Esophagus mucosa (tissue), 1 donor: ENCODE measurements at places on chromosomes 6 and 20. TPM values are rescaled to one million over a fixed set of nuclear protein-coding genes. Genes with fewer than 3 reads are reported as not detected.

The TNF gene
- total RNA-seq: 0.24 TPM

The KIZ gene
- total RNA-seq: 17.7 TPM

The OXT gene
- total RNA-seq: not detected

The TRERF1 gene
- 7.3 TPM for total RNA-seq

The CNPY3 gene
- total RNA-seq: 13.6 TPM

The IL20RA gene
- total RNA-seq: 13.3 TPM

The POPDC3 gene
- not detected for total RNA-seq

The ANKRD66 gene
- not detected for total RNA-seq

The KCNQ2 gene
- not detected for total RNA-seq

The VSX1 gene
- total RNA-seq: not detected

The DEFB113 gene
- total RNA-seq: not detected

The RCAN2 gene
- total RNA-seq: 1.00 TPM

The FAM209A gene
- not detected for total RNA-seq

DNA sequence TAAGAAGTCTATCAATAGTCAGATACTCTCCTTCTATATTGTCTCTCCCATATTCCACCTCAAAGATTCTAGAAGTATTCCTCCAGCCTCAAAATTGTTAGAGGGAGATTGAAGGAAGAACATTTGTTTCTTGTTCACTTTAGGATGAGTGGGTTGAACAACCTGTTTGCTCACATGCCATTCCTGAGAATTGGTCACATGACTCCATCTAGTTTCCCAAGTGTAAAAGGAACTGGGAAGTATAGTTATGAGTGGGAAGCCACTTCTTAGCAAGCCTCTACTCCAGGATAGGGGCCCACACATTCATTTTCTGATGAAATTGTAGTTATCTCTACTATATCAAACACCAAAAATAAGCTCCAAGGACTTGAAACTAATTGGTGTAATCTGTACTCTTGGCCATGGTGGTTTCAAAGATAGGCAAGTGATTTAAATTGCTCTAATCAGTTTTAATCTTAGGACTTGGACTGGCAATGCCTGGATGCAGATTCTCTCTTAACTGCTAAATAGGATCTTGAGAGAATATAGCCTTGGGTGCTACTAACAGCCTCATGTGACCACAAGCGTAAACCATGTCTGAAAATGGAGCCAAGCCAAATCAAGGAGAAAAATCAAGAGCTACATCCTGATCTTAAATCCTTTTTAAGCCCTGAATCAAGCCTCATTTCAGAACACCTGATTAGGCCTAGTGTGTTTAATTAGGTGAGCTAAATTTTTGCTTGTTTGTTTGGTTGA is 758.7 kb upstream of the MAN1A1 start:
- ATAC-seq: no peak

DNA sequence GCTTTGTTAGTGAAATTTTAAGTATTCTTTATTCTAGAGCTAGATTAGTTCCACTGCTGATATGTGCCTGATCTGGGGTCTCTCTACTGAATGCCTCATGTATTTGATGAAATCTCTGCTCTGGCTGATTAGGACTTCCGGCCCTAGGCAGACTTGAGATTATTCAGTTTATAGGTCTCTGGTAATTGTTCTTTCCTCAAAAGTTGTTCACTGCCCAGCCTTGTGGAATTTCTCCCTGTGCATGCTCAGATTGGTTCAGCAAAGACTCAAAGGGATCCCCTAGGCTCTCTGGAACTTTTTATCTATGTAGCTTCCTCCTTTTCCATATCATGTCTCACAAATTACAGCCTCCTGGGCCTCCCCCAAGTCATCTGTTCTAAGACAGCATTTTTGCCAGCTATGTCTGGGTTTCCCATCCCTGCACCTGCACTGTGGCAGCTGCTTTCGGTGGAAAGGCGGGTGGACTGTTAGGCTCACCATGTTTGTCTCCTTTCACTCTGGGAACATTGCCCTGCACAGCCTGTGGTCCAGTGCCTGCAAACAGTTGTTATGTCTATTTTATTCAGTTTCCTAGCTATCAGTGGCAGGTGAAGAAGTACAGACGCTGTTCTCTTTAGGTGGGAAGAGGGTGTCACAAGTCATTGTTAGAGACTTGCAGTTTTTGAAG is 73.7 kb downstream of the RPP40 start:
- ATAC-seq: no peak

- ATAC-seq: no peak
These were observed 818.0 kb downstream of the MAFB start for GRCh38 chr20:39871013-39871412.

- ATAC-seq: peak; percentile 81
These were observed at the start of gene HMGA1 for GRCh38 chr6:34236443-34237315. TSS of gene HMGA1 (plus strand) at chr6:34236873. CDS start at chr6:34240781, 3,908 bp downstream.

DNA sequence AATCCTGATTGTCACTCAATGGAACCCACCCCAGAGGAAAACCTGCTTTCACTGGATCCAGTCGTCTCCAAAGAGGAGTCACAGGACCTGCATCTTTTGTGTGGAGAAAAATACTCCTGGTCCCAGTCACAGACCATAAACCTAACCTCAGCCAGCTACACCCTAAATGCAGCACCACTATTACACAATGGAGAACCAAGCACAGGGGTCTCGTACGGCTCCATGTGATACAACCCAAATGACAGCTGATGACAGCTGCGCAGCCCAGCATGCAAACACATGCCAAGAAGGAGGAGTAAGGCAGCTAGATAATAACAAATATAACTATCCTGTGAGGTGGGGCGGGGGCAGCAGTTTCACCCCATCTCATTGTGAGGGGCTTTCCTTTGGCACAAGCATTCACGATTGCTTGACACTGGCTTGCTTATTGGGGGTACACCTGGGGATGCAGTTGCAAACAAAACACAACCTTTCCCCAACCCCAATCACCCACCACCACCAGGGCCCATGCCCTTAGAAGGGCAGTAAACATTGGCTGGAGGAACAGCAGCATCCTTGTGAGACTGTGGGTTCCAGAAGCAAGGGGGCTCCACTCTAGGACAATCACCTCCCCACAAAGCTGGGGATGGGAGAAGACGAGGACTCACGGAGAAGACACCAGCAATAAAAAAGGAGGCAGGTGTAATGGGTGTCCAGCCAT is 51.5 kb downstream of the TRERF1 start:
- ATAC-seq: no peak

DNA sequence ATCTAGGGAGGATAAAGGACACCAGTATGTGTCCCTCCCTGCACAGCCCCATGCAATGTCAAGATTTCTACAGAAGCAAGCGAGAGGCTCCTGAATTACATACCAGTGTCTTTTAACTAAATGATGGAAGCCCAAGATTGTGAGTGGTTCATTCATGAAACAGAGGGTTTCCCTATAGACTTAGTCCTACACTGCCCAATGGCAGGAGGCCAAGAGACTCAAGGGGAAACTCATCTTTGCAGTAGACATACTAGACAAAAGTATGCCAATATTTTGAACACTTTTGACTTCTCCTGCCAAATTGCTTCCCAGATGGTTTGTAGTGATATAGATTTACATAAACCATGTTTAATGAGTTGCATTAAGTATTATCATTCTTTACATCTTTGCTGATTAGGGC is 557.2 kb upstream of the JAG1 start:
- no peak for ATAC-seq

- ATAC-seq: no peak
These were observed 47.5 kb downstream of the TRAM2 start for GRCh38 chr6:52529311-52529710.

DNA sequence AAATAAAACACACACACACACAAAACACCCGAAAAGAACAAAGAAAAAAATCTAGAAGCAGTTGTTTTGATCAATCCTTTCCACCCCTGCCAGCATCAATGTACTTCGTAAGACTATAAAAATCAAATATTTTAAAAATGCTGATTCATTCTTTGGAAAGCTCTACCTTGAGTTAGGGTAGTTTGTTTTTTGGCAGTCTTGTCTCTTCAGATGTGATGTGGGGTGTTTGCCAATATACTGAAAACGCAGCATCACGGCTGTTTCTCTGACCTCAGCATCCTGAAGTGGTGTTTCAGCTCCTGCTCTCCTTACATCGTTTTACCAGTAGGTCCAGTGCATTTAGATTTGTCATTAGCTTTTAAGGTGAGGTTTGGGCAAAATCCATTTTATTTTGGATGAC is 526.0 kb downstream of the UTRN start:
- ATAC-seq: no peak

GRCh38 chr20:9807136-9807535 is 31.7 kb downstream of the PAK5 start:
- ATAC-seq: no peak

GRCh38 chr6:44699082-44699481 is 311.6 kb downstream of the CDC5L start:
- no peak for ATAC-seq

DNA sequence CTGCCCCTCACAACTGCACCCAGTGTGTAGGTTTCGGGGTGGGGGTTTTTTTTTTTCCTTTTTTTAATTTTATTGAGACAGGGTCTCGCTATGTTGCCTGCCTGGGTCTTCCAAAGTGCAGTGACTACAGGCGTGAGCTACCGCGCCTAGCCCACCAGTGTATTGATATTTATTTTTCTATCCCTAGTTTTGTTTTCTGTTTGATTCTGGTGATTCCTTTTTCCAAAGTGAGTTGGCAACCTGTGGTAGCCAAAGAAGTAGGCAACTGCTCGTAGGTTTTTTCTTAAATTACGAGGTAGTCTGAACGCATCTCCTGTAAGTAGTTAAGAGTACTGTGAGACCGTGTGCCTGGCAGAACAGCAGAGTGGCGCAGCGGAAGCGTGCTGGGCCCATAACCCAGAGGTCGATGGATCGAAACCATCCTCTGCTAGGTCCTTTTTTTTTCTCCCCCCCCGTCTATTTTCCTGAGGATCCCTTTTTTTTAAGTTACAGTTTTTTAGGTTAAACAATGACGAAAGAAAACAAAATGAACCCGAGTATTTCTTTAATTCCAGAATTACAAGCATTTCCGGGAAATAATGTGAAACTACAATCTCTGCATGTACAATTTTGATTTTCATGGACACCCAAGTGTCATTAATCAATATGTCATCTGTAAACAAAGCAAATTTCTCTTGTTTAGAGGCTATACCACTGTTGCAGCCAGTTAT is 78.7 kb upstream of the BTN3A2 start:
- peak; percentile 63 for ATAC-seq

DNA sequence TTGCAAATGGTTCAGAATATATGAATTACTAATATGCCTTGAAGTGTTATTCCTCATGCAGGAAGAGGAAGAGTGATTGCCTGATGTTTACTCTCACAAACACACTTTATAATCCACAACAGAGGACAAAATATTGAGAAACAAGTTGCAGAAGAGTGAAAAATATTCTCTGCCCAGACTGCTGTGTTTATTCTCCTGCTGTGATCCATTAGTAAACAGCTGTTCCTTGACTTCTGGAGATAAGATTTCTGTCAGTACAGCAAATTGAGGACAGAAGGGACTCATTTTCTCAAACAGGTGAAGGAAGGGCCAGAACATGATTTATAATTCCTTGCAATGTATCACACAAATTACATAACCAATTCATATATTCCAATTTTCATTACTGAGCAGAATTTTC is 148.0 kb downstream of the EPM2A start:
- no peak for ATAC-seq

DNA sequence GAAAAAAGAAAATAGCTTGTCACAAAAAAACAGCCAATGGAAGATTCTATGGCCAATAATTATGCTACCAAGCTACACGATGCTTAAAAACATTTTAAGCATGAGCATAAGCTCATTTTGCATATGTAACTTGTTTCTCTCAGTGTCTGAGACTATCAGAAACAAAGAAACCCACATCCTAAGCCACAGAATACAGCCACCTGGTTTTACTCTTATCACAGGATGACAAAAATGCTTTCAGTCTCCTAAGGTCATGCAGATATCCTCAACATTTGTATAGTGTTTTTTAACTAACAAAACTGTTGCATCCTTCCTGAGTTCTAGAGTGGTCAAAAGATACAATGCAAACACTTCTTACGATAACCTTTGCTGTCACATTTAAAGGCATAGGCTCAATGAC is 172.1 kb upstream of the RUNX2 start:
- ATAC-seq: no peak

GRCh38 chr20:63873477-63873971 is 8.5 kb downstream of the TPD52L2 start:
- peak; percentile 95 for ATAC-seq

DNA sequence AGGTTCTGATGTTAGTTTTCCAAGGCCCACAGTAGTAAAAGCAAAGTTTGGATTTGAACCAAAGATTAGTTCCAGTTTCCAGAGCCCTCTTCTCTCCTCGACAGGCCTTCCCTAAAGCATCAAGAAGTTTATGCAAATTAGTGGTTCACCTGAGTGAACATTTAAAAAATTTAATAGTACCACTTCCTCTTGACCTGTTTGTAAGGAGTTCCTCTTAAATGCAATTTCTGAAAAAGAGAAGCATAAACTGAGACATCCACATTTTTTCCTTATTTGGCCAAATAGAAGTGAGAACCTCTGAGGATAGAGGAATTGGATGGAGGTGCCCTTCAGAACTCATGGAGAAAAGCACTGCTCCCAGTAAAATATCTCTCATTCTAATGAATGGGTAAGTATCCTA is 1.2 kb upstream of the DSE start:
- ATAC-seq: no peak

- ATAC-seq: no peak
These were observed 230.9 kb upstream of the HTR1E start for GRCh38 chr6:86706449-86706848.

GRCh38 chr6:30684386-30685156 is 1.9 kb downstream of the PPP1R18 start:
- ATAC-seq: no peak

- ATAC-seq: peak; percentile 55
These were observed 442.6 kb upstream of the MARCKS start for GRCh38 chr6:113414511-113414910.

GRCh38 chr6:169288591-169288990 is 34.9 kb upstream of the THBS2 start:
- peak; percentile 72 for ATAC-seq

DNA sequence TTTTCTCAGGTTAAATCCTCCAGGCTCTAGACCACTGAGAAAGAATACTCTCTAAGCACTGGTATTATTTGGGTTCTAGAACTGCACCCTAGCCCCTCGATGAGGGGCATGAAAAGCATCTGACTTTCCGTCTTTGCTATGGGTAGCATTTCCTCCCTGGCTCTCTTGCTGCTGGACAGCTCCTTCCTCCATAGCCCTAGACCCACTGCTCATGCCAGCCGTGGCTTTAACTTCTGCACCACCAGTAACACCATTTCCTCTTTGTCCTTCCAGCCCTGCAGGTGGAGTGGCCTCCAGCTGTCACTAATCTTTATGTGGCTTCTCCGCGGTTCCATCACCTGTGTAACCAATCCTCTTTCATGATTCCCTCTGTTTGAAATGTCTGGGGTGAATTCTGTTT is 194.9 kb downstream of the SCP2D1 start:
- ATAC-seq: no peak

DNA sequence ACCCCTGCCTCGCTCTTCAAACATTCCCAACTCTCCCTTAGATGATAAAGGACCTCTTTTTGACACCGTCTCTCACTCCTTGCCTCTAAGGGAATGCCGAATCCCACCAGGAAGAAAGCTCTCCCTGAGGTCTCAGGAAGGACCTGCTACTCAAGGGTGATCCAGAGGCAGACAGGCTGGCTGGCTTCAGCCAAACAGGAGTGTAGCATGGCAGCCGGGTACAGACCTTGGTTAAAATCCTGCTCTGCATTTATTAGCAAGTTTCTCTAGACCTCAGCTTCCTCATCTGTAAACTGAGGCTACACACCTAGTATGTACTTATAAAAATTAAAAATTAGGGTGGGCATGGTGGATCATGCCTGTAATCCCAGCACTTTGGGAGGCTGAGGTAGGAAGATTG is 17.2 kb downstream of the MAP1LC3A start:
- no peak for ATAC-seq
